ENCODE measurements at places on chromosomes 2 and 18.

DNA sequence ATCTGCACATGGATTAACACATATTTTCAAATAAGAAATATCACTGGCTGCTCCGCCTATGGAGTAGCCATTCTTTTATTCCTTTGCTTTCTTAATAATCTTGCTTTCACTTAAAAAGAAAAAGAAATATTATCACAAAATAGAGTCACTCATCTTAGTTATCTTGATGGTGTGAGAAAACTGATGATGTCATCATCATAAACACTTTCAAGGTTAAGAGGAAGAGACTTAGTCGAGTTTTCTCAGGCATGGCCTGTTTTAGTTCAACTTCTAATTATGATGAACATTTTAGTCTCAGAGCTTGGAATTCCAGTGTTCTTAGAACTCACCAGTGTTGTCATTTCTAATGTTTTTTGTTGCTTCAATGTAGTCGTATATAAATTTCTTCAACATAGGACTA lies 506.1 kb downstream of the PTPRM start:
- no peak for DNase-seq

GRCh38 chr2:37232131-37232933 lies 874 bp downstream of the NDUFAF7 start:
- no peak for DNase-seq

GRCh38 chr2:231190531-231191197 lies 7.8 kb upstream of the ARMC9 start:
- no peak for DNase-seq

- no peak for DNase-seq
These were observed 23.2 kb downstream of the SPEG start for GRCh38 chr2:219457784-219458369.

DNA sequence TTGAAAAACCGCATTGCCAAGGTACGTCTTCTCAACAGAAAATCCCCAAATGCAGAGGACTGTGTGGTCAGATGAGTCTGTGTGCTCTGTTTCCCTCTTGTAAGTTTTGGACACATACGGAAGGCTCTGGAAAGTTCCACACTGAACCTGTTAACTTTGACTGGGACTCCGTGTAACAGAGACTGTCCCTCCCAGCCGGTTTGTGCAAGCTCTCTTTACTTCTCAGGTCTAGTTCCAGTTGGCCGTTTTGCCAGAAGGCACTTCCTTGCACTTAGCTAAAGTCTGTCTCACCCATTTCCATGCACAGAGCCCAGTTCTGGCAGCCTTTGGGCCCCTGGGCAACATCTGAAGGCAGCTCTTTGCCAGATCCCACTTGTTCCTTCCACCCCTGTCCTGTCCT lies 22.0 kb downstream of the EFHD1 start:
- DNase-seq = no peak

DNA sequence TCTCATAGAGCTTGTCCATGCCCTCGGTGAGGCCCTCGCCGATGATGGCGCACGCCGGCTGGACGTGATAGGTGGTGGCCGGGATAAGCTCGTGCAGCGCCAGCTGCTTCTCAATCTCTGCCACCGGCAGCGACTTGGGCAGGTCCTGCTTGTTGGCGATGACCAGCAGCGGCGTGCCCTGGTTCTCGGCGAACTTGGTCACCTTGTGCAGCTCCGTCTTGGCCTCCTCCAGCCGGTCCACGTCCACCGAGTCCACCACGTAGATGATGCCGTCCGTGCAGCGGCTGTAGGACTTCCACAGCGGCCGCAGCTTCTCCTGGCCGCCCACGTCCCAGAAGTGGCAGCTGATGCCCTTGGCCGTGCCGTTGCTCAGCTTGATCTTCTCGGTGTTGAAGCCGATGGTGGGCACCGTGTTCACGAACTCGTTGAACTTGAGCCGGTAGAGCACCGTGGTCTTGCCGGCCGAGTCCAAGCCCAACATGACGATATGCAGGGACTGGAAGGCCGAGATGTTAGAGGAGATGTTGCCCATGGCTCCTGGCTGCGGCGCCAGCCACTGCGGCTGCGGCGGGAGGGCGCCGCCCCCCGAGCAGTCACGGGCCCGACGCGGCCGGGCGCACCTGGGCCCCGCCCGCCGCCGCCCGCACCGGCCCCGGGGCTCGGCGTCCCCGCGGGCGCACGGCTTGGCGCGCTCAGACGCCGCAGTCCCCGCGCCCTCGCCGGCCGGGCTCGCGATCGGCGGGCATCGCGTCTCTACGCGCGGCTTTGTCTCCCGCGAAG lies 636 bp downstream of the ARL4C start:
- no peak for DNase-seq

- DNase-seq = no peak
These were observed 30.4 kb downstream of the SERTAD2 start for GRCh38 chr2:64623242-64623850.

Data from stimulated activated CD4-positive, alpha-beta T cell treated with anti-CD3 and anti-CD28 coated beads, Interleukin-15, amount 100 ng/mL, for 1 hour (primary cell).